ENCODE measurements at places on chromosomes 5 and 9.

DNA sequence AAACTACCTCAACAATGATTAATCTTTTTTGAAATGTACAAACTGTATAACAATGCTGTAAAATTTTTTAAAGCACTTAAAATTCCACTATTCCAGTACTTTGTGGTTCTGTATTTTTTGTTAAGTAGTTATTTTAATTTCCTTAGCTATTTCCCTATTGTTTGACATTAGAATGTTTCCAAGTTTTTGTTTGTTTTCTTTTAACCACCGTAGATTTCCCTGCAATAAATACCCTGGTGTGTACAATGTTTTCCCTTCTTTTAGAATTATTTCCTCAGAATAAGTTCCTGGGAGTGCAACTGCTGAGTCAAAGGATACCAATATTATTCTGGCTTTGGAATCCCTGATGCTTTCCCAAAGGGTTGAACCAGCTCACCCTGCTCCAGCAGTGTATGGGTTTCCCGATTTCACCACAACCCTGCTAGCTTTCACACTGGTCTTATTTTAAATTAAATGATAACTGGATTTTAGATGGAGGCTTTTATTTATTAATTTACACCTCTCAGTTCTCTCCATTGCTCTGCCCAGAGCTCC lies 20.6 kb upstream of the ANGPTL2 start:
- no peak for DNase-seq

DNA sequence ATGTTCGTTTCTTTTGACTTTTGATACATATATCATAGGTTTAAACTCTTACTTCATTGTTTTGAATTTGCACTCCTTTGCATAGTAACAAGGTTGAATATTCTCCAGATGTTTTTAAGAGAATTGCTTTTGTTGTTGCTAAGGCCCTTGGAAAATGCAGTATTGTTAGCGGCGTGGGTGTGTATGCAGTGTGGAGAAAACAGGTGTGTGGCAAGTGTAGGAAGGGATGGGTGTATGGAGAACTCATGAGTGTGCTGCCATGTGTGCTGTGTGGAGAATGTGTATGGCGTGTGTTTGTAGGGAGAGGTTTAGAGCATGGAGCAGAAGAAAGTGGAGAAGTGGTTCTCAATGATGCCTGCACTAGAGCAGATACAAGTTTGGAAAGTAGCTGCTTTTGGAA lies 87.3 kb downstream of the WWC1 start:
- DNase-seq = no peak

DNA sequence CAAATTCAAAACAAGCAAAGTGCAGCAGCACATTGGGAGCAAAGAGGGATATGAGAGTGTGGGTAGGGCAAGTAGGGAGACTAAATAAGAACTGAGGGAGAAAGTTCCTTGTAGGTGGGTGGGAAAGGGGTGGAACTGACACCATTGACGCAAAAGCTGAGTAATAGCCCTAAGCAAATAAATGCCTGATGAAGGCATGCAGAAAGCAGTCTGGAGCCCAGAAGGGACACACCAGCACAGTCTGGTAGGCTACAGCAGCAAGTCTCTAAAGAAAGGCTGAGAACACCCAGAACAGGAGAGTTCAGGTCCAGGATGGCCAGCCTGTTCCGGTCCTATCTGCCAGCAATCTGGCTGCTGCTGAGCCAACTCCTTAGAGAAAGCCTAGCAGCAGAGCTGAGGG lies at the start of gene INSL4:
Gene INSL4 (plus strand): TSS at position 208 of the 400 bp plus-strand sequence. CDS start 105 bp downstream, at position 313.
- no peak for DNase-seq

- peak; percentile 43 for DNase-seq
Observed at GRCh38 chr5:133489632-133490031, 122.7 kb downstream of the FSTL4 start.

GRCh38 chr9:87346061-87346665 lies 151.5 kb upstream of the DAPK1 start:
- no peak for DNase-seq

DNA sequence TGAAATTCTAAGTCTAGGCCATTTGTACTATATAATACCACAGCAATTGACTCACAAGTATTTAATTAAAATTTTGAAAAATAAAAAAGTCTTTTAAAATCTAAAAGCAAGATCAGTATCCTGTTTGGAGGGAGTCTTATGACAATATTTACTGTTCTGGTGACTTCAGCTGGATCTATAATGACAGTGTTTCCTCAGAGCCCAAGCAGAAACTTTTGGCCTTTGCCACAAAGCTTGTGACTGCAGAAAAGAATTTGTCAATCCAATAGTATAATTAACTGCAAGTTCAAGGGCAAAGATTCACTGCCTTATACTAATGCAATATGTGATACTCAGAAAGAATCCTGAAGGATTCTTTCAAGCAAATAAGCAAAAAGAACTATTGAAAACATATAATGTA lies 49.6 kb upstream of the RAPGEF6 start:
- DNase-seq = no peak

Measured in SHP77 (cell line).